Endothelial cell (in vitro differentiated cells): ENCODE measurements at places on chromosomes 3 and 15. TPM values are rescaled to one million over a fixed set of nuclear protein-coding genes. Genes with fewer than 3 reads are reported as not detected.

MYEF2 gene
- 45.9 TPM for total RNA-seq

KLHL40 gene
- total RNA-seq: not detected

MYO1E gene
- 146 TPM for total RNA-seq

SPATA12 gene
- total RNA-seq: 0.15 TPM

HCN4 gene
- 0.54 TPM for total RNA-seq

DNA sequence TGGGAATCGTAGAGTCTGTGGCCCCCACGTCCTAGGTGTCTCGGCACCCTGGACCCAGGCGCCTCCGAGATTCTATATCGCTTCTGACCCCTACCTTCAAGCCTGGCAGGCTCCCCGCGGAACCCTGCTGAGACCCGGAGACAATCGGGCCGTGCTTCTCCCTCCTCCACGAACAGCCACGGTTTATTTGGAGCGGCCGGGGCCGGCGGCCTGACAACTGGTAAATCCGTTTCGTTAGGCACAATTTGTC lies 1.4 kb downstream of the GATA2 start:
- no peak for DNase-seq
- peaks cover 22% of the 10 kb centered on the region for H3K27me3 ChIP-seq
- peak overlapping the region; percentile 83 for H3K4me3 ChIP-seq

GRCh38 chr3:162569314-162569713 lies 1072.7 kb downstream of the OTOL1 start:
- H3K4me1 ChIP-seq: no peaks in the 10 kb centered on the region
- H3K27me3 ChIP-seq: no peaks in the 10 kb centered on the region

DNA sequence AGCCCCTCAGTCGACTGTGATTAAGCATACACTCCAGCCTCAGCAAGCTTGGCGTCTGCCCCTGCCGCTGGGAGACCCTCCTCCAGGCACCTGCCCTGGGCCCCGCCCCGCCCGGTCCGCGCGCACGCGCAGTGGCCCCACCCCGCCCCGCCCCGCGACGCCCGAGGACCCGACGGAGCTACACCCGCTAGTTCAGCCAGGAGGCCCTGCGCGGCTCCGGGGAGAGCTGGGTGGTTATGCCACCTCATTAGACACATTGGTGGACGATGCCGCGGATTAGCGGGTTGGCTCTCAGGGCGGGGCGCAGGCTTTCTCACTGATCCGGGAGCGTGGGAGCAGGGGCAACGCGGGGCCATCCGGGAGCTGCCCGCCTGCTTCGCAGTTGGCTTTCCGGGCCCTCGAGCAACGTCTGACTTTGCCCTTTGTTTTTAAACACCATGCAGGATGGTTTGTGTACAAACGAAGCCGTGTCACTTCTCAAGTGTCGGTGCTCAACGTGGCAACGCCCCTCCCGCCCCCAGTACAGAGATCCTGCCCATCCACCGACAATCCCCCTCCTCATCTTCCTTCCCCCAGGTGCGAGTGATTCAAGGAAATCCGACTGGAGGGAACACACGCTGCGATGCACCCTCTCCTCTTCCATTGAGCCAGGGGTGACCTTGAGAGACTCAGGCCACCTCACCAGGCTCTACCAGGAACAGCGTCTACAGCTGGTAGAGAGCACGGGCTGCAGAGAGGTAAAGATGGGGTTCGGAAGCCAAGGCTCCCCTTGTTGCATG lies 109.3 kb downstream of the SHQ1 start:
- H3K36me3 ChIP-seq: peaks cover 8% of the 10 kb centered on the region
- H3K27me3 ChIP-seq: peaks cover 9% of the 10 kb centered on the region
- H3K27ac ChIP-seq: peak overlapping the region; percentile 64
- peak; percentile 43 for DNase-seq
- H3K4me1 ChIP-seq: peaks cover 39% of the 10 kb centered on the region

- DNase-seq: no peak
- peaks cover 5% of the 10 kb centered on the region for H3K27me3 ChIP-seq
- no peak overlapping the region for H3K27ac ChIP-seq
- peaks cover 6% of the 10 kb centered on the region for H3K36me3 ChIP-seq
- no peaks in the 10 kb centered on the region for H3K4me1 ChIP-seq
Observed at GRCh38 chr15:66940368-66940767, 125.0 kb upstream of the SMAD3 start.

DNA sequence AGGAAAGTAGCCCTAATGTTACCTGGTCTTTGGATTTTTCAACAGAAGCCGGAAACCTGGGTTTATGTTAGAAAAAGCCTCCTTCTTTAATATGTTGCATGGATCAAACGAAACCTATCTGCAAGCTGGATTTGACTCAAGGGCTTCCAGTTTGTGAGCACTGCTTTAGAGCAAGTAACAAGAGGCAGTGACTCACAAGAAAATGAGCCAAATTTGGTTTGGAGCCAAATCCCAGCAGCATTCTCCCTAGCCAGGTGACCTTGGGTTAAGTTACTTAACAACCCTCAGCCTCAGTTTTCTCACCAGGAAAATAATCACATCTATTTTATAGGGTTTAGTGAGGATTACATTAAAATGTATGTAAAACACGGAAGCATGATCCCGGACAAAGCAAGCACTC lies 215.2 kb upstream of the PRICKLE2 start:
- DNase-seq: no peak
- H3K36me3 ChIP-seq: no peaks in the 10 kb centered on the region
- H3K4me3 ChIP-seq: no peak overlapping the region

DNA sequence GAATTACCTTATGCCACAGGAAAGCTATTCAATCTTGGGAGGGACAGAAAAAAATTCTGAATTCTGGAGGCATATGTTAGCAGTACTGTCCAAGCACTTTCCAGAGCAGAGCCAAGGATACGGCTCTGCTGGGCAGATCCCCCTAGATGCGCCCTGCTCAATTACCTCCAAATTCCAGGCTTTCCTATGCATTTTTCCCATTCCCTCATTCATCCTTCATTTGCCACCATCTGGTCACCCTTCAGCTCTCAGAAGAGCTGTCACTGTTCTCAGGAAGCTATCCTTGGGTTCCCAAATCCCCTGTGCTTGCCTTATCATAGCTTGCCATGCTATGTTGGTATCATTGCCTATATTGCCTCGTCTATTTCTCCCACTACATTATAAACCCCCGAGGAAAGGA lies 45.2 kb downstream of the RYK start:
- peaks cover 12% of the 10 kb centered on the region for H3K36me3 ChIP-seq
- H3K27ac ChIP-seq: no peak overlapping the region
- H3K4me3 ChIP-seq: no peak overlapping the region
- peaks cover 2% of the 10 kb centered on the region for H3K4me1 ChIP-seq
- no peaks in the 10 kb centered on the region for H3K27me3 ChIP-seq
- DNase-seq: no peak

DNA sequence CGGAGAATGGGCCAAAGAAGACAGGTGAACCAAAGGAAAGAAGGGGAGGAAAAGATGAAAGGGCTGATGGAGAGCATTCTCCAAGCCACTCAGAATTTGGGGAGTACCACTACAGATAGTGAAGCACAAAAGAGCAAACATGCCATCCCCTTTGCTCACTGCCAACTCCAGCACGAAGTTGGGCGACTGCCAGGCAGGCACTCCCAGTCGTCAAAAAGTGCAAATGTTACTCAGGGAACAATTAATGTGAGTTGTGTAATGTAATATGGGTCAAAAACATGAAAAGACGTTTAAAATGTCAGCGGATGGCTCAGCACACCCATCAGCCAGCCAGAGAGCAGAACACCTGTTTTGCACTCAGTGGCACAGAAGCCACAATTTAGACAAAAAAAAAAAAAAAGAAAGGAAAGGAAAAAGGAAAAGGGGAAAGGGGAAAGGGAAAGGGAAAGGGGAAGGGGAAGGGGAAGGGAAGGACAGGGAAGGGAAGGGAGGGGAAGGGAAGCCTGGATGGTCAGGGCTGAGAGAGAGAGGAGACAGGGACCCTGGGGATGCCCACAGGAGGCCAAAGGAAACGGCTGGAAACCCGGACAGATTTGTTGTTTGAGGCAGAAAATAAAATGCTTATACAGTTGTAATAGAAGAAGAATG lies 82.7 kb downstream of the COL8A1 start:
- no peaks in the 10 kb centered on the region for H3K27me3 ChIP-seq
- H3K27ac ChIP-seq: peak overlapping the region; percentile 40
- H3K4me1 ChIP-seq: peaks cover 28% of the 10 kb centered on the region
- no peak overlapping the region for H3K4me3 ChIP-seq

DNA sequence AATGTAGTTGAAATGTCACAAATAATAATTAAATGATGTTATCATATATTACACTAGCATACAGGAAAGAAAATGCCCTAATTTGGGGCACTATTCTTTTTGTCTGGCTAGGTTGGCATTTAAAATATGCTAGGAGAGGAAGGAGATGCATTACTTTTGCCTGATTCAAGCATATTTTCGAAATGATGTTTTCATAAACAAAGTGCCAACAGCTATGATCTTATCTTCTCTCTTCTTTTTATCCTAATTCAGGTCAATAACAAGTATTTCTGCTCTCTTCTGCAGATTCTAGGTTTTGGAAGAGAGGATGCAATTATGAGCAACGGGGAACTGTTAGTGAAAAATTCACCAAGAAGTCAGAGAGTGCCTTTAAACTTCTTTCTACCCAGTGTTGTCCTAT lies 55.8 kb upstream of the NR2F2 start:
- H3K36me3 ChIP-seq: no peaks in the 10 kb centered on the region
- no peak overlapping the region for H3K4me3 ChIP-seq
- no peaks in the 10 kb centered on the region for H3K4me1 ChIP-seq
- no peaks in the 10 kb centered on the region for H3K27me3 ChIP-seq

DNA sequence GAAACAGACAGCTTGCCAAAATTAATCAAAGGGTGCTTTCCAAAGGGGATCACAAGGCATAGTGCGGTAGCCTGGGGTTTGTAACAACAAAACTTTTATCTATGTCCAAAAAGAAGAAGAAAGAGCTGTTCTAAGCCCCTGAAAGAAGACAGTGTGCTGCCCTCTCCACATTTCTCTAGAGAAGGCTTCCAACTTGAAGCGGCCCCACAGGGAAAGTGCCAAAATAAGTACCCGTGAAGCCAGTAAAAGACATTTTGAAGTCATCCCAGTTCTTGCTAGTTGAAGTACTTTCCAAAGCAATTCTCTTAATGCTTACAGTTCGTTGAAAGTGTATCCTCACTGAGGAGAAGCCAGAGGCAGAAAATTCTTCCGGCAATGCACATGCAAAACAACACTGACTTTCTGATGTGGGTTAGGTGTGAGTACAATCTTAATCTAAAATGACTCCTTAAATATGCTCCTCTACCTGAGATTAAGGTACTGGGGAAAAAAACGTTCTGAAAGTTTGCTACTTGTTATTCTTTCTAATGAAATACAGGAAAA lies 21.3 kb downstream of the GPR15 start:
- H3K27ac ChIP-seq: no peak overlapping the region
- DNase-seq: no peak
- peaks cover 5% of the 10 kb centered on the region for H3K27me3 ChIP-seq
- H3K36me3 ChIP-seq: no peaks in the 10 kb centered on the region
- H3K4me1 ChIP-seq: peaks cover 14% of the 10 kb centered on the region

DNA sequence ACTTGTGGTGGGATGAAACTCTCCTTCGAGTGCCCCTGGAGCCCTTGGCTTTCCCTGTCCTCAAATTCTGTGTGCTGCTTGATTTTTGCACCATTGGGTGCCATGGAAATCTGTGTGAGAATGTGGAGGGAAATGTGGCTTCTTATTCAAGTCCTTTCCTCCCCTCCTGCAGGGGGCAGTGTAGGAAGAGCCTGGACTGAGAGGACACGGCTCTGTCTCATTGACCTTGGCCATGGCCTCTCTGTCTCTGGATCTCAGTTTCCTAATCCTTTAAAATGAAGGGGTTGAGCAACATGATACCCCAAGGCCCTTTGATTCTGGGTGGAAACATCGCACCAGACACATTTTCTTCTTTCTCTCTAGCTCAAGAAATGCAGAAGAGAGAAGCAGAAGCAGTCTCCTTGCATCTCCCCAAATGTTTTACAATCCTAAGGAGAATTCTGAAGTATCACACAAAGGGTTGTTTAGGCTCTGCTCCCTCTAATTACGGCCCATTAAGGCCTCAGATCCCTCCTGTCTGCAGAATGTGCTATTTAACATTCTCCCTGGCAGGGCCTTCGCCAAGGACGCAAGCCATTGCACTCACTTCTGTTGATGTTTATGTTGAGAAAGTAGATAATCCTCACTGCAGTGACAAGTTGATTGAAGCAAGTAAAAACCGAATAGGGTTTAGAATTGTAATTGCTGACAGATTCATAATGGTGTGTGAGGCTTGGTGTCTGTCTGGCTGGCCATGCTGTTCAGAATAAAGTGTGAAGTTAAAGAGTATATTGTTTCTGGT lies 169.1 kb downstream of the TPRG1 start:
- H3K27me3 ChIP-seq: no peaks in the 10 kb centered on the region
- no peaks in the 10 kb centered on the region for H3K4me1 ChIP-seq
- peak; percentile 9 for DNase-seq
- H3K36me3 ChIP-seq: no peaks in the 10 kb centered on the region
- no peak overlapping the region for H3K4me3 ChIP-seq
- no peak overlapping the region for H3K27ac ChIP-seq

DNA sequence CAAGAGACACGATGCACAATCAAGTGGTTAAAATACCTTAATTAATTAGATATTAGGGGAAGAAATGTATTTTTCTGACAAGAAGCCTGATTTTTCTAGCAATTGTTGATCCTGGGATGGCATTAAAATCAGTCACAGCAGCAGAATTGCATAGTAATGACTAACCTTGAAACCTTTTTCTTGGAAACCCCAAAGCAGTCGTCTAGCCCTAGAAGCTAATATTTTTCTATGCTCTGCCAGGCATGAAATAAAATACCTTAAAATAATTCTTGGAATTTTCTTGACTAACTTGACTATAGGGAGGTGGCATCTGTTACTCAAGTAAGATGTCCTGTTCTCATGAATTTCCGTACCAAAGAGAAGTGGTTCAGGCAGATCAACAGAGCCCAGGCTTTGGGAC lies 204.1 kb downstream of the THRB start:
- H3K27me3 ChIP-seq: no peaks in the 10 kb centered on the region
- H3K4me1 ChIP-seq: no peaks in the 10 kb centered on the region
- no peak for DNase-seq
- H3K4me3 ChIP-seq: no peak overlapping the region

DNA sequence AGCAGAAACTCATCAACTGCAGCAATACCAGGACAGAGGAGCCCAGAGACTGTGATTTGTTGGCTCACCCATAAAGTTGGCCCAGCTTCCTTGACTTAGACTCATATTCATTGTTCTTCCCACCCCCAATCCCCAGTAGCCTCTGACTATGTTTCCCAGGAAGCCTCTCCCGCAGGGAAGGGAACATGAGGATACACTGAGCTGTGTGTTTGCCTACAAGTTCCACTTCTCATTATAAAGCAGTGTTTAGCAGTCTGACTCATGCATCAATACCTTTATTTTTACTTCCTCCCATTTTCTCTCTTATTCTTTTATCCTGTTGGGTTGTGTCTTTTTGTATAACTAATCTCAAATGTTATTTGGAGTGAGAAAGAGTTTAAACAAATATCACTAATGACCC lies 111.6 kb upstream of the PHLDB2 start:
- no peak overlapping the region for H3K4me3 ChIP-seq
- H3K27me3 ChIP-seq: no peaks in the 10 kb centered on the region
- H3K36me3 ChIP-seq: no peaks in the 10 kb centered on the region
- no peak for DNase-seq
- H3K4me1 ChIP-seq: peaks cover 7% of the 10 kb centered on the region

GRCh38 chr3:185677146-185677829 lies 91.2 kb downstream of the SENP2 start:
- no peak overlapping the region for H3K27ac ChIP-seq
- peaks cover 5% of the 10 kb centered on the region for H3K27me3 ChIP-seq
- H3K36me3 ChIP-seq: peaks cover 71% of the 10 kb centered on the region
- peak overlapping the region; percentile 3 for H3K4me3 ChIP-seq
- peaks cover 30% of the 10 kb centered on the region for H3K4me1 ChIP-seq
